Suppressor macrophage treated with lipopolysaccharide for 4 hours (primary cell): ENCODE measurements at places on chromosomes 2 and 18.
A peak's percentile ranks its signal among the peaks of the same experiment; 100 is the strongest.

- DNase-seq = no peak
Measured at GRCh38 chr2:14678761-14679160, 46.2 kb downstream of the LRATD1 start.

GRCh38 chr2:98282109-98282508 lies 64.1 kb upstream of the CNGA3 start:
- no peak for DNase-seq

DNA sequence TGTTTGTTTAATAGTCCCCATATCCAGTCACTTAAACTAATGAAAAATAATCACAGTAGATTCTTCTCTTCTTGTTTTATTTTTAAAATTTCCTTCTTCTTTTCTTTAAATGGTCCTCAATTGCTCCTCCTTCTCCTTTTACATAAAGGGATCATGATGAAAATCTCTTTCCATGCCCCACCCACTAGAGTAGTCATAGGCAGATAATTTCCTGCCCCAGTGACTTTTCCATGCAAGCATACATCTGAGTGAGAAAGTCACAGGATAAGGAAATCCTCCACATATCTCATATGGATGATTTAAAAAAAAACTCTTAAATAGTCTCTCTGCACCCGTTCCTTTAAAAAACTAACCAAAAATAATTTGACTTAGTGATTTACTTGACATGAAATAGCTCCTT lies 552.3 kb upstream of the SETBP1 start:
- DNase-seq = no peak

GRCh38 chr2:220162320-220162719 lies 534.9 kb downstream of the SLC4A3 start:
- no peak for DNase-seq

- no peak for DNase-seq
Measured at GRCh38 chr2:189096769-189097447, 82.7 kb downstream of the COL5A2 start.

GRCh38 chr2:221731432-221732145 lies 159.5 kb upstream of the EPHA4 start:
- no peak for DNase-seq

GRCh38 chr2:238227587-238228032 lies 12.2 kb downstream of the HES6 start:
- DNase-seq = no peak

DNA sequence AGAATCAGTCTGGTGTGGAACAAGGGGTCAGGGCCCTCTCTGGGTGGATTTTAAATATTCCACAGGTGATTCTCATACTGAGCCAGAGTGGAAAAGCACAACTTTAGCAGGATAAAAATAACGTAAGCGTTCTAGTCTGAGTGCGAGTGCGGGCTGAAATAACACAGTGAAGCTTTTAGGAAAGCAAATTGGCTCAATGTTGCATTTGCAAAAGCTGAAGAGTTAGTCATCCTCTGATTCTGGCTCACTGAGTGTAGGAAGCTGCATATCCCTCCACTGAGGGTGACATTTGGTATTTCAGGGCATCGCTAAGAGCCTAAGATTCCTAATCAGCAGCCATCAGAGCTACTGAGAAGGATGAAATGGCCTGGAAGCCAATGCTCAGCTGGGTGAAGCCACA lies 134.7 kb downstream of the RIF1 start:
- DNase-seq = no peak

DNA sequence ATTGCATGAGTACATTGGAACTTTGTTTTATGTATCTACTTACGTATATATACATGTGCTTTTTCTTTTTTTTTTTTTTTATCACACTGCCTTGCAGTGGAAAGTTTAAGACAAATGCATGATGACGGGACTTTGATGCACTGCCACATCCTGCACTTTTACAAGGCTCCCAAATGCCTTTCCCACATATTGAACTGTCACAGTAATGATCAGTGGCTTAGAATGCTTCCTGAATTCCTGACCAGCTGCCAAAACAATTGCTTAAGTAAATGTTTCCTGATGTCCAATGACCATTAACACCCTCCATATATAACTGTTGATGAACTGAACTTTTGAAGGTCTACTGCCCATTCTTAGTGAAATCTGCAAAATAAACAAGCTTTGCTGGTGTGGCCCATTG lies 60.2 kb downstream of the LYPD6B start:
- DNase-seq = no peak

GRCh38 chr2:235511187-235511661 lies 17.4 kb downstream of the AGAP1 start:
- DNase-seq = no peak

GRCh38 chr2:70948337-70949003 lies 12.8 kb downstream of the ATP6V1B1 start:
- peak; percentile 83 for DNase-seq

- DNase-seq = no peak
Measured at GRCh38 chr18:54268751-54269150, 566 bp upstream of the POLI start.

DNA sequence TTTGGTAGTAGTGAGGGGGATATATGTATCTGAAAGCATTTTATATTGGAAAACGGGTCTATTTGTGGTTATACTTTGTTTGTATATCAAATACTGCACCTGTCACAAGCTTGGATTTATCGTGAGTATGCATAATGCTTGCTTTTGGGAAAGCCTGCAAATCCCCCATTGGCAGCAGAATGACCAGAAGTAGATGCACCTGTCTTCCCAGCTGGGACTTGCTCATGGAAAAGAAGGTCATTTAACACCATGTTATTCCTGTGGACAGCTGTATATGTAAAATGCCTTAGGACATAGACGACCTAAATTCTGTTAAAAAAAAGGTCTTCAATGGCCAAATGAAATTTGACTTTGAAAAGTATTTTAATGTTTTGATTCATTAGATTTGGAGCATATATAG lies 599.4 kb downstream of the XIRP2 start:
- DNase-seq = no peak

- DNase-seq = no peak
Measured at GRCh38 chr18:42275138-42275535, 320.1 kb downstream of the PIK3C3 start.

DNA sequence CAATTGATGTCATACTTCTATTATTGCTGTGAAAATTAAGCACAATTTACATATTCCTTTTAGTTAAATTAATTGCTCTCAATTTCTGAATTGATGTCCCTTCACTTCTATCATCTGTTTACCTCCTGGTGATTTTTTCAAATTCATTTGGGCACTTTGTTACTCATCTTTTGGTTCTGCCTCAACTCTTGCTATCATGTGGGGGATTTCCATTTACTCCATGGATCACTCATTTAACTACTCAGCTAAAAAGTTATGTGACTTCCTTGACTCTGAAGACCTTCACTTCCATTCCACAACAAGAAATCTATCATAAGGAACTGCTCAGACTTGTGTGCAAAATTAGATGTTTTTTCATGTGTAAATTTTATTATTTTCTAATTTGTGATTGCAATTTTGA lies 126.2 kb downstream of the EHBP1 start:
- DNase-seq = no peak

DNA sequence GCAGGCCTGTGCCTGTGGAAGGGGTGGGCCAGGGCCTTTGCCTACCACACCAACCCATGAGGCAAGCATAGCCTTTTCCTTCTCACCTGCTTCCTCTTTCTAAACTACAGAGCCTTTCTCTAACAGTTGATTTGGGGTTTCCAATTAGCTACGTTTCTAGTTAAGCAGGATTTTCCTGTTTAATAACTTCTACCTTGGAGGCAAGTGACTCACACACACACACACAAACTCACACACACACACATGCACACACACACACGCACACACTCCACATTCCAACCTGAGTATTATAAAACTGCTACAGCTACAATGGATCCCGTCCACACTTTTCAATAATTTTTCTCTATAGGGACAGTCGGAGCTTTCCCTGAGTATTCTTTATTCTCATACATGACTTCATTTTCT lies 84.9 kb downstream of the SOX11 start:
- no peak for DNase-seq

GRCh38 chr2:70641263-70641784 lies 87.7 kb upstream of the TGFA start:
- no peak for DNase-seq

GRCh38 chr18:12839526-12840196 lies 44.4 kb downstream of the PTPN2 start:
- peak; percentile 92 for DNase-seq

GRCh38 chr2:102335871-102336366 lies 19.7 kb upstream of the IL18R1 start:
- DNase-seq = no peak
